ENCODE measurements at places on chromosomes 11 and 22. TPM values are rescaled to one million over a fixed set of nuclear protein-coding genes. Genes with fewer than 3 reads are reported as not detected.

Gene ANO5
- under 0.01 TPM for total RNA-seq

Gene OR56A1
- total RNA-seq, result not detected

Gene CDCA5
- 2.9 TPM for total RNA-seq

Gene FADS1
- 148 TPM for total RNA-seq

Gene MMP11
- 12.3 TPM for total RNA-seq

Gene SLC1A2
- 2.0 TPM for total RNA-seq

Measured in pericardium fibroblast (primary cell).